Motor neuron (in vitro differentiated cells): ENCODE measurements at places on chromosomes 5 and 9. TPM values are rescaled to one million over a fixed set of nuclear protein-coding genes. Genes with fewer than 3 reads are reported as not detected.

The CDX1 gene
- not detected in 2 replicates for total RNA-seq

The NEURL1B gene
- total RNA-seq, result 0.40 and 0.89 TPM in 2 replicates

The CENPH gene
- total RNA-seq, result 7.2 and 7.6 TPM in 2 replicates

The FCN2 gene
- total RNA-seq, result not detected in 2 replicates

The ROPN1L gene
- total RNA-seq, result 2.8 and 3.4 TPM in 2 replicates

The SPATA9 gene
- 1.0 and 1.4 TPM in 2 replicates for total RNA-seq
